ENCODE measurements at places on chromosomes 2 and 18.
A peak's percentile ranks its signal among the peaks of the same experiment; 100 is the strongest.

- no peak for DNase-seq
These were observed 40.0 kb upstream of the SULT1C3 start for GRCh38 chr2:108199726-108200125.

- DNase-seq, result no peak
These were observed 227.6 kb downstream of the SATB2 start for GRCh38 chr2:199230091-199230490.

DNA sequence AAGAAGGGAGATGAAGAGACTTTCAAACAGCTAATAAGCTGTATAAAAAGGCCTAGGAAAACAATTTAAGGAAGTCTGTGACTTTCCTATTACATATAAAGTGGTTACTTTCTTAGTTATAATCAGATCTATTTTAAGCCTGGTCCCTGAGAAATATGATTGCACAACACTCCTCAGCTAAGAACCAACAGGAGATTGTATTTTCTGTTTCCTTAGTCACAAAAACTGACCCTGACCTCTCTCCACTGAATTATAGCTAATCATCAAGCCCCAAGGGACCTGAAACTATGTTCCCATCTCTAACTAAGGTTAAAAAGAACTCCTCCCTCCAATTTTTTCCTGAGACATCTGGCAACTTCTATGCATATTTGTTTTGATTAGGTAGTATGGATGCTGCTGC lies 106.9 kb downstream of the ROCK1 start:
- DNase-seq, result no peak

DNA sequence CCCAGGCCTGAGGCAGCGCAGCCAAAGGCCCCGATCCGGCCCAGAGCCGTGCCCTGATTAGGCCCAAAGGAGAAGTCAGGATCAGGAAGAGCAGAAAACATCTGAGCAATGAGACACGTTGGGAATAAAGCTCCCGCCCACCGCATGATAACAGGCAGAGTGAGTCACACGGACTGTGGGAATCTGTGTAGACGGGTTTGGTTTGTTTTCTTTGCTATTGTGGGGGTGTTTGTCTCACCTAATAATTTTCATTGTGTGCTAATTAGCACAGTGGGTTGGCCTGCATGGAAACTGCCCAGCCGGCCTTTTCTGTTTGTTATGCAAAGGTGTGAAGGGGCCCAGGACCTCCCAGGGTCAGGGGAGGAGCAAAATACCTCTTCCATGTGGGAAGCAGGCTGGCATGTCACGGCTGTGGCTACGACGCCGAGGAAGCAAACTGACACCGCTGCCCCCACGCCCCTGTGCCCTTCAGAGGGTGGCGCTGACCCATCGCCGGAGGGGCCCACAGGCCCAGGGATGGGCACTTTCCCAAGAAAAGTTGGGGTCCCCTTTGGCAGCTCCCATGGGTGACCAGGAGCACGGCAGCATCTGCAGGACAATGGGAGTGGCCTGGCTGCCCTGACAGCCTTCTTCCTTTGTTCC lies 68.4 kb upstream of the CTDP1 start:
- peak; percentile 76 for DNase-seq

GRCh38 chr2:160505256-160505655 lies 11.6 kb upstream of the RBMS1 start:
- no peak for DNase-seq

DNA sequence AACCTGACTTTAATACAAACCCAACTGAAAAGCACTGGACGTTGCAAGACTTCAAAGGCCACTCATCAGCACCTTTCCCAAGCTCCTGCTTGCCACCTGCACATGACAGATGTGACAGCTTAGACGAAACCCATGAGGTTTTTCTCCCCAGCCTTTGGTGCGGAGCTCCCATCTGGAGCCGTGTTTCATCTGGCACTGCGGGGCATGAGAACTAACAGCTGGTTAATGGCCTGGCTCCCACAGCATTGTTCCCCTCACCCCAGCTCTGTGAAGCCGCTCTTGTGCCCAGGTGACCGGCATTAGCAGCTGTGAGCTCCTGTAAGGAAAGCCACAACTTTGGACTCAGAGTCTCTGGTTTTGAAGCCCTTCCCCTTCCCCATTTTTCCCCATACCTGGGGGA lies 50.9 kb downstream of the GALR1 start:
- DNase-seq, result no peak

- no peak for DNase-seq
These were observed 444.3 kb downstream of the SLC4A3 start for GRCh38 chr2:220071696-220072095.

- DNase-seq, result no peak
These were observed 95.5 kb upstream of the ATP8B1 start for GRCh38 chr18:57898506-57899124.

- no peak for DNase-seq
These were observed 6.6 kb upstream of the RPL37A start for GRCh38 chr2:216491793-216492596.

- DNase-seq, result peak; percentile 22
These were observed 47.8 kb upstream of the C2orf74 start for GRCh38 chr2:61114147-61114546.

All from ELF-1 (cell line).